Upper lobe of left lung (tissue), 6 donors: ENCODE measurements at places on chromosomes 3 and 15.

DNA sequence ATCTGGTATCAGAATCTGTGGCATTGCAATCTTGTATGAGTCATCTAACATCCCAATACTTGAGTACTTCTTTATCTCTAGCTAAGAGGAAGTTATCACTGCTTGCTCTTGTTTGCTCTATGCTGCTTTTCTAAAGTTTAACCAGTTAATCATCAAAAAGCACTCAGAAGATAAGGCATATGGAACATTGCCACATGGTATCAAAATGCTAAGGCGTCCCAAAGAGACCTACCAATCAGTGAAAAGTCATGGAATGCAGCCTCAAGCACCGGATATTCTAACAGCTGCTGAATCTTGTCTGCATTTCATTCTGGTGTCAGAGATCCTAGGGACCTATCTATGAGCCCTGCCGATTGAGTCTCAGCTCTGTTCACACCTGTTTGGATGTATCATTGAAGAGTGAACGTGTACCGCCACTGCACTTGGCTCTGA lies 192.8 kb downstream of the ARPP21 start:
- no peak for DNase-seq

- DNase-seq: no peak
Measured at GRCh38 chr3:51715977-51716294, 9.1 kb downstream of the GRM2 start.

DNA sequence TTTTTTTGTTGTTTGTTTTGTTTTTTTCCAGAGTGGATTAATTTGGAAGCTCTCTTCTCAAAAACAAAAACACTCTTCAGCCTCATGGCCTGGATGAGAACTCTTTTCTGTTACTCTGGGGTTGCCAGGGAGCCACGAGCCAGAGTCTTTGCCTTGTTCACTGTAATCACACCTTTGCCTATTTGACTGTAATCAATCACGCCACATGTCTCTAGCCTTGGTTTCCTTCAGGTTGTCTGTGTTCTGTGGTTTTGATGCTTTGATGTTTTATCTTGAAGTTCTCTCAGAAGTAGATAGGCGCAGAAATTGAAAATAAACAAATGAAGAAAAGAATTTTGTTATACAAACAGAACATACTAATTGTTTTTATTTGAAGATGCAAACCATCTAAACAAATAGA lies 62.3 kb upstream of the IGF1R start:
- DNase-seq: no peak

DNA sequence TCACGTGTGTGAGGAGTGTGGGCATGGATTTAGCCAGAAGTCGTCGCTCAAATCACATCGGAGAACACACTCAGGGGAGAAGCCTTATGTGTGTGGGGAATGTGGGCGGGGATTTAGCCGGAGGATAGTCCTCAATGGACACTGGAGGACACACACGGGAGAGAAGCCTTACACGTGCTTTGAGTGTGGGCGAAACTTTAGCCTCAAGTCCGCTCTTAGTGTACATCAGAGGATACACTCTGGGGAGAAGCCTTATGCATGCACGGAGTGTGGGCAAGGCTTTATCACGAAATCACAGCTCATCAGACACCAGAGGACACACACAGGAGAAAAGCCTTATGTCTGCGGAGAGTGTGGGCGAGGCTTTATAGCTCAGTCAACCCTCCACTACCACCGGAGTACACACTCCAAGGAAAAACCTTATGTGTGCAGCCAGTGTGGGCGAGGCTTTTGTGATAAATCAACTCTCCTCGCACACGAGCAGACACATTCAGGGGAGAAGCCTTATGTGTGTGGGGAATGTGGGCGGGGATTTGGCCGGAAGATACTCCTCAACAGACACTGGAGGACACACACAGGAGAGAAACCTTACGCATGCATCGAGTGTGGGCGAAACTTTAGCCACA lies 28.1 kb downstream of the ZNF589 start:
- DNase-seq: no peak

DNA sequence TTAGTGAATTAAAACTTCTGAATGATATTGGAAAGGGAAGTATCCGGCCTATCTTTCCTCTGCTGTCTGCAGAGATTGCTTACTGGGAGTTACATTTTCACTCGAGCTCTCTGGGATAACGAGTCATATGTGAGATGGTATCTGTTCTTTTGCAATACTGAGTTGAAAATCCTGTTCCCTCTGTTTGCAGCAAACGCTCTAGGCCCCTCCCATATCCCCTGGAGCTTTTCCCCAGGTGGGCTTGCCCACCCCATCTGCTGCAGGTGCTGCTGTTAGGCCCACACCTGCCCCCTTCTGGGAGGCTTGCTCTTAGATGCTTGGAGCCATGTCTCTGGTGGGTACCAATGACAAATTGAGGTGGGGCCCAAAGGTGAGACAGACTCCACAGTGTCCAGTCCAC lies 42.7 kb upstream of the MTMR10 start:
- no peak for DNase-seq

DNA sequence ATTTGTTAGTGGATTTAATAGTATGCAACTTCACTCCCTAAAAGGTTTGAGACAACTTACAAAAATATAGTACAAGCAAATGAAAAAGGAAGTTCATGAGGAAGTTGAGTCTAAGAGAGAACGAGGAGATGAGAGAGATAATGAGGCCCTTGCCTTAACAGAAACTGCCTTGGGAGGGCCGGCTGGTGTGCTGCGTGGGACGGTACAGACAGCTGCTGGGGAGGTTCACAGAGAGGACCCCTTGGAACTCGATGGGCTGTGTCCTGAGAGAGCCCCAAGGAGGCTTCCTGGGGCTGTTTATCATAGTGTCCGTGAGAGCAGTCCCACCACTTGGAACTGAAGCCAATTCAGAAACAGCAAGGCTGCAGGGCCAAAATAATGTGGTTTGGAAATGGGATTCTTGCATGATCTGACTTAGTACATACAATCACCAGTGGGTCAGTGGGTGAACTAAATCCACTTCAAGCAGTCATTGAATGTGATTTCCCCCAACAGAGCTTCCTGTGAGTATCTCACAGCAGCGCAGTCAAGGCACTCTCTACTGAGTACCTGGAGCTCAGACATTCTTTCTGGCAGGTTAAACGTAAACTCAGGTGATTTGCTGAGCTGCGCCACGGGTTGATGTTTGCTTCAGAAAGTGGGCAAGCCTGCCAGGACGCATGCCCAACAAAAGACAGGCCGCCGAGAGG lies 90.8 kb downstream of the CRTC3 start:
- no peak for DNase-seq

- DNase-seq: no peak
Measured at GRCh38 chr3:118974356-118975097, 60.1 kb downstream of the IGSF11 start.
